Activated CD4-positive, alpha-beta memory T cell treated with anti-CD3 and anti-CD28 coated beads for 36 hours (primary cell): ENCODE measurements at places on chromosomes 2 and 18.

GRCh38 chr2:232903989-232904388 lies 33.9 kb downstream of the SNORC start:
- no peak for DNase-seq

- peak; percentile 52 for DNase-seq
These were observed 154.7 kb upstream of the HS6ST1 start for GRCh38 chr2:128473175-128474035.

- DNase-seq = no peak
These were observed 4.5 kb upstream of the SFTPB start for GRCh38 chr2:85672456-85672855.

- no peak for DNase-seq
These were observed 398.8 kb downstream of the CCDC85A start for GRCh38 chr2:56582570-56582969.
